ENCODE measurements at places on chromosomes 7 and 10.

- DNase-seq, result no peak
Measured at GRCh38 chr10:93458821-93459257, 23.3 kb downstream of the MYOF start.

GRCh38 chr7:102068846-102069245 is 217.8 kb upstream of the SH2B2 start:
- DNase-seq, result no peak

DNA sequence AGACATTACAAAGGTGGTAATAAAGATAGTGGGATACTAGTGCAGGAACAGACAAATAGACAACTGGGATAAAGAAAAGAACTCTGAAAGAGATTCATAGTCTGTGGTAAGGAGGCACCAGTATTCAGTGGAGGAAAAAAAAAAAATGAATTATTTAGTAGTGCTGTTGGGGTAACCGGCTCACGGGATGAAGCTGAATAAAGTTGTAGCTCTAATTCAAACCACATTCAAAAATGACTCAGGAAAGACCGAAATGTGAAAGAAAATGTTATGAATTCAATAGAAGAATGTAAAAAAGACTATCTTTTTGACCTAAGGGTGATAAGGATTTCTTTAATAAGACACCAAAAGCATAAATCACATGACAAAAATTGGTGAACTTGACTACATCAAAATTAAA is 83.1 kb upstream of the HABP2 start:
- no peak for DNase-seq

- DNase-seq, result no peak
Measured at GRCh38 chr10:30671026-30671616, 41.6 kb upstream of the LYZL2 start.

GRCh38 chr10:77837248-77837924 is 89.2 kb downstream of the DLG5 start:
- peak; percentile 71 for DNase-seq

DNA sequence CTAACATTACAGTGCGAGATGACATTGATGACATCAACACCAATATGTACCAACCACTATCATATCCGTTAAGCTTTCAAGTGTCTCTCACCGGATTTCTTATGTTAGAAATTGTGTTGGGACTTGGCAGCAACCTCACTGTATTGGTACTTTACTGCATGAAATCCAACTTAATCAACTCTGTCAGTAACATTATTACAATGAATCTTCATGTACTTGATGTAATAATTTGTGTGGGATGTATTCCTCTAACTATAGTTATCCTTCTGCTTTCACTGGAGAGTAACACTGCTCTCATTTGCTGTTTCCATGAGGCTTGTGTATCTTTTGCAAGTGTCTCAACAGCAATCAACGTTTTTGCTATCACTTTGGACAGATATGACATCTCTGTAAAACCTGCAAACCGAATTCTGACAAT is 4.3 kb downstream of the GPR22 start:
- DNase-seq, result no peak

DNA sequence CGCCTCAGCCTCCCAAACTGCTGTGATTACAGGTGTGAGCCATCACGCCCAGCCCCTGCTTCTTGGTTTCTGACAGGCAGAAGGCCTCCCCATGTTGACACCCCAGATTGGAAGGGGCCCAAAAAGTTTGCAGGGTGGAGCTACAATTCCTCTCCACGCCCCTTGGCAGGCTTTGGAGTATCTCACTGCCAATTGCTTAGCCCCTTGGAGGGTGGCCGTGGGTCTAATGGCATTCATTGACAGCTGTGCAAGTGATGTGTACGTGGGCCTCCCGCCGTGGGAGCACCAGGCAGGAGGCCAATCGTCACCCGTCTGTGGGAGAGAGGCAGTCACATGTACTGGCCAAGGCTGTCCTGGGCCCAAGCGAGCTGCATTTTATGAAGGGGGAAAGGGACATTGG is 73.7 kb upstream of the PPIF start:
- DNase-seq, result no peak

All from stimulated activated naive CD4-positive, alpha-beta T cell treated with Interleukin-2 at 50 U/mL for 16 hours (primary cell).